ENCODE measurements at places on chromosomes 2 and 18.
A peak's percentile ranks its signal among the peaks of the same experiment; 100 is the strongest.

- no peak overlapping the region for H3K4me3 ChIP-seq
- H3K27ac ChIP-seq, result no peak overlapping the region
- H3K27me3 ChIP-seq, result no peaks in the 10 kb centered on the region
- no peak for DNase-seq
- no peaks in the 10 kb centered on the region for H3K36me3 ChIP-seq
- H3K4me1 ChIP-seq, result no peaks in the 10 kb centered on the region
Measured at GRCh38 chr2:18136881-18137475, 258.5 kb downstream of the KCNS3 start.

GRCh38 chr18:26652501-26652900, 104.1 kb upstream of the KCTD1 start:
- no peak for DNase-seq
- H3K4me3 ChIP-seq, result no peak overlapping the region
- no peak overlapping the region for H3K27ac ChIP-seq
- H3K4me1 ChIP-seq, result peaks cover 53% of the 10 kb centered on the region
- H3K27me3 ChIP-seq, result peaks cover 48% of the 10 kb centered on the region

DNA sequence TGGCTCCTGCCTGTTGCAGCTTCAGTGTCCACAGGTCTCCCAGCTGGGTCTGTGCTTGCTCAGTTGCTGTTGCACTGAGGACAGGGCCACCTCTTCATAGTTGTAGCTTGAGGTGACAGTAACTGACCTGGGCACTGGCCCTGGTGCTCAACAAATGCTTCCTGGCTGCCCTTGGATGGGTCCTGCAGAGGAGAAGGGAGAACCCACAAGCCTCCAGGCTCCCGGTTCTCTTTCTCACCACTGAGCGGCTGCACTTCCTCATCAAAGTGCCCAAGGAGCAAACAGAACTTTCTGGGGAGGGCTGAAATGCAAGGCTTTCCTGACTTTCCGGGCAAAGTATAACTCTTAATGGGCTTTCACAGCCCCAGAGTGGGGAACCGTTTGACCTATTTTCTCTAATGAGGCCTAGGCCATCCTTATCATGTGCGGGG, 38.7 kb downstream of the LCT start:
- DNase-seq, result no peak
- no peak overlapping the region for H3K4me3 ChIP-seq
- no peaks in the 10 kb centered on the region for H3K27me3 ChIP-seq
- H3K36me3 ChIP-seq, result peaks cover 25% of the 10 kb centered on the region

DNA sequence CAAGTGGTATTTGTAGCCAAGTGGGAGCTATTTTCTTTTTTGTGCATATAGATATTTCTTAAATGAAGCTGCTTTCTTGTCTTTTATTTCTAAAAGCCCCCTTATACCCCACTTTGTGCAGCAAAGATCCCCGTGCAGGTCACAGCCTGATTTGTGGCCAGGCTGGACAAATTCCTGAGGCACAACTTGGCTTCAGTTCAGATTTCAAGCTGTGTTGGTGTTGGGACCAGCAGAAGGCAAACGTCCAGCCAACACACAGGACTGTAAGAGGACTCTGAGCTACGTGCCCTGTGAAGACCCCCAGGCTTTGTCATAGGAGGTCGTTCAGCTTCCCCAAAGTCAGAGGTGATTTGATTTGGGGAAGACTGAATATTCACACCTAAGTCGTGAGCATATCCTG, 21.9 kb downstream of the FOSL2 start:
- H3K27ac ChIP-seq, result no peak overlapping the region
- H3K27me3 ChIP-seq, result no peaks in the 10 kb centered on the region

DNA sequence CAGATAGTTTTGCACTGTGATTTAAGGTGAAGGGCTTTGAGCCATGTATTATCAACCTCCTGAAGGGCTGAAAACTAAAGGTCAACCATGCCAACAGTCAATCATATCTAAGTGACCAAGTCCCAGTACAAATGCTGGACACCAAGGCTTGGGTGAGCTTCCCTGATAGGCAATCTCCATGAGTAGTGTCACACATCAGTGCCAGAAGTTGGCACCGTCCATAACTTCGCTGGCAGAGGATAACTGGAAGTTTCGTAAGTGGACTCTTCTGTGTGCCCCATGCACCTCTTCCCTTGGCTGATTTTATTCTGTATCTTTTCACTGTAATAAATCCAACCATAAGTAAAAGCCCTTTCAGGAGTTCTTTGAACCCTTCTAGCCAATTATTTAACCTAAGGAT, 13.2 kb downstream of the REV1 start:
- no peak overlapping the region for H3K4me3 ChIP-seq
- peak overlapping the region; percentile 92 for H3K27ac ChIP-seq
- no peaks in the 10 kb centered on the region for H3K27me3 ChIP-seq
- H3K4me1 ChIP-seq, result peaks cover 68% of the 10 kb centered on the region
- DNase-seq, result no peak

GRCh38 chr2:72178551-72178950, 30.9 kb upstream of the CYP26B1 start:
- H3K27ac ChIP-seq, result no peak overlapping the region
- DNase-seq, result no peak
- no peaks in the 10 kb centered on the region for H3K27me3 ChIP-seq
- H3K4me1 ChIP-seq, result peaks cover 25% of the 10 kb centered on the region
- H3K36me3 ChIP-seq, result peaks cover 2% of the 10 kb centered on the region

DNA sequence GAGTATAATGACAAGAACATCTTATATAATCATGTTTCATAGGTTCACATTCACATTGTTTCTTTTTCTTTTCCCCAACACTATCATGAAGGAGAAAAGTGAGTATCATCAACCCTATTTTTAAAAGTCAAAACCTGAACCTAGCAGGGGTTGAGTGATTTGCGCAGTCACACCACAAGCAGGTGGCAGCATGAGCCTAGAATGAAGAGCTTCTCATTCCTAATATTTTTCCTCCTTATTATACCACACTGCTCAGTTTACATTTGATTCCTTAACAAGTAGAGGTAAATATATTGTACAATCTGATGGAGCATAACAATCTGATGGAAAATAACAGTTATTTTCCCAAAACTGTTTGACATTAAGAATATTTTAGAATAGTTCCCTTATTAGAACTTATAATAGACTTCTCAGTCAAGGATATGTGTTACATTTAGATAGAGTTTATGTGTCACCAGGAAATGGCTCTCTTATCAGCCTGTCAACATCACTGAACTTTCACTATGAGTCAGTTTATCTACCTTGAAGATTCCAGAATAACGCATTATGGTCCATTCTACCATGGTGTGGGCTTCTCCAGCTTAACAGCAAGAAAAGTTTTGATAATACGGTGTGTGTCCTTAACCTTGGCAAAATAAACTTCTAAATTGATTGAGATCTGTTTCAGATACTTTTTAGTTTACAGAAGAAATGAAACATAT, 119.5 kb downstream of the NEB start:
- H3K27me3 ChIP-seq, result no peaks in the 10 kb centered on the region
- no peak overlapping the region for H3K27ac ChIP-seq
- no peaks in the 10 kb centered on the region for H3K36me3 ChIP-seq
- DNase-seq, result no peak
- no peak overlapping the region for H3K4me3 ChIP-seq

DNA sequence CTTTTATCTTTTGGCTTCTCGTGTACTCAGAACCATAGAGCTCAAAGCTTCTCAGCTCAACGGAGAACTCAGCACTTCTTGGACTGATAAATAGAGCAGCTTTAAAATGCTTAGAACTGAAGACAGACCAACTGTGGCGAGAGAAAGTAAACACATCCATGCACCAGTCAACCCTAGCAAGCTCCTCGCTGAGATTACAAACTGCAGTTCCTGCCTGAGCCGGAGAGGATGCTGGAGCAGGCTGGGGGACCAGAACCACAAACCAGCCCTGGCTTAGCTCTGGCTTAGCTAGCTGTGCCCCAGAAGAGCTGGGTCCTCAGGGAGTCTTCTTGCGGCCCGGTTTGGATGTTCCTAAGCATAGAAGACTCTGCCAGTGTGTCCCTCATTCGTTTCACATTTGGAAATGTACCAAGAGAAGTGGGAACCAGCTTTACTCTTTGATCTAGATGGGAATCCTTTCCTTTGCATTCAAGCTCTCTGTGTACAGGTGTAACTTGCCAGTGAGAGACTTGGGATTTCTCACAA, 5.6 kb downstream of the PAX8 start:
- H3K36me3 ChIP-seq, result no peaks in the 10 kb centered on the region
- H3K4me3 ChIP-seq, result peak overlapping the region; percentile 19
- H3K27ac ChIP-seq, result no peak overlapping the region

All from WTC11 (cell line).